ENCODE measurements at places on chromosomes 11 and 22.

DNA sequence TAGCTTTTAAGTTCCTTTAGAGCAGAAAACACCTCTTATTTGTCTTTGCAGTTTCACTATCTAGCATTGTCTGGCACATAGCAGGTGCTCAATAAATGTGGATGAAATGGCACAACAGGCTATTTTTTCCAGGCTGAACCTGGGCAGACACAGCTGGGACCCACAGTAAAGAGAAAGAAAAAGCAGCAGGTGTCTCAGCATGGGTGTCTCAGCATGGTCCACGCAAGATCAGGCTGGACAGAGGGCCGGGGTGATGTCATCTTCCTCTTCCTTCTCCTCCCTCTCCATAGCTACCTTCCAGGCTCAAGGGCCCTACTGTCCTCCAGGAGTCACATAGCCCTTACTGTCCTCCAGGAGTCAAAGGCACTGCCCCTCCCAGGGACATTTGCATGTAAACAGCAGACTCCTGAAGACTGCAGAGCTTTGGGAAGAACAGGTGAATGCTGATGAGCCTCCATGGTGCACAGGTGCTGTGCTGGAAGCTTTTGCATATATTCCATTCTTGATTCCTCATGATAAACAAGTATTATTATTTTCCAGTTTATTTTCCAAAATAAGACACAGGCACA is 65.2 kb downstream of the DSCAML1 start:
- no peak overlapping the region for H3K27ac ChIP-seq
- H3K4me1 ChIP-seq = peaks cover 25% of the 10 kb centered on the region
- no peak for DNase-seq
- no peaks in the 10 kb centered on the region for H3K27me3 ChIP-seq
- no peaks in the 10 kb centered on the region for H3K36me3 ChIP-seq

GRCh38 chr11:16881074-16881709 is 133.0 kb downstream of the PLEKHA7 start:
- no peak overlapping the region for H3K4me3 ChIP-seq
- H3K36me3 ChIP-seq = no peaks in the 10 kb centered on the region
- peak; percentile 14 for DNase-seq

- no peaks in the 10 kb centered on the region for H3K36me3 ChIP-seq
- H3K4me1 ChIP-seq = peaks cover 3% of the 10 kb centered on the region
- H3K27me3 ChIP-seq = no peaks in the 10 kb centered on the region
- H3K4me3 ChIP-seq = no peak overlapping the region
Measured at GRCh38 chr11:58641803-58642581, 19.5 kb downstream of the CNTF start.

DNA sequence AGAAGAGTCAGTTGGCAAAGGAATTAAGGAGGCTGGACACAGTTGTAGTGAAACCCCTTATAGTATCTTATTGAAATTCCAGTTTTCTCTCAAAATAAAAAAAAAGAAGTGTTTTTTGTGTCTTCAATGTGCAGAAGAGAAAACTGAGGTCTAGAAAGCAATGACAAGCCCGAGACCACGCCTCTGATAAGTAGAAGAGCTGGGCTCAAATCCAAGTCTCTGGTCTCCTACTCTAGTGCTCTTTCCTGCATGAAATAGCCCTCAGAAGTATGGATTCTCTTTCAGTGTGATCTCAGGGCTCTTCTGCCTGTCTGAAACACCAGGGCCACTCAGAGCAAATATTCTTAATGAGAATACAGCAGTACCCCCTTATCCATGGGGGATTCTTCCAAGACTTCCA is 200.9 kb downstream of the KIF18A start:
- no peaks in the 10 kb centered on the region for H3K36me3 ChIP-seq
- H3K27ac ChIP-seq = no peak overlapping the region
- no peak overlapping the region for H3K4me3 ChIP-seq
- DNase-seq = no peak

DNA sequence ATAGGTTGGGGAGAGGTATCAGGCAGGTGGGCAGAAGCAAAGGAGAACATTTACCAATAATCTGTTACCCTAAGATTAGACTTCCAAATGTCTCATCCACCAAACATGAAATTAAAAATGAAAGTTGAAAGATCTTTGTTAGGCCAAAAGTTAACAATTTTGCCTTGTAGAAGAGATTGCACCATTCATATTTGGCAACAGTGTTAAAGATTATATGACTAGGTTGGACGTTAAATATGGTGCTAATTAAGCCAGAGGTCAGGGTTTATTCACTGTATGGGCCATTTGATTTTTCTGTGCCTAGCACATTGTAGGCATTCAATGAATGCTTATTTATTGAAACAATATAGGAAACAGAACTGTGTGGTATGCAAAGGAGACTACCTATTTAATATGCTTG is 126.1 kb upstream of the SLC5A12 start:
- no peaks in the 10 kb centered on the region for H3K4me1 ChIP-seq
- no peaks in the 10 kb centered on the region for H3K27me3 ChIP-seq
- H3K36me3 ChIP-seq = no peaks in the 10 kb centered on the region
- no peak for DNase-seq
- no peak overlapping the region for H3K4me3 ChIP-seq

GRCh38 chr11:61334434-61335354 is 1.7 kb downstream of the TKFC start:
- H3K4me3 ChIP-seq = no peak overlapping the region
- no peak overlapping the region for H3K27ac ChIP-seq
- H3K36me3 ChIP-seq = peaks cover 13% of the 10 kb centered on the region
- no peak for DNase-seq

- no peaks in the 10 kb centered on the region for H3K4me1 ChIP-seq
- H3K4me3 ChIP-seq = no peak overlapping the region
- no peak overlapping the region for H3K27ac ChIP-seq
- no peak for DNase-seq
- peaks cover 21% of the 10 kb centered on the region for H3K36me3 ChIP-seq
- no peaks in the 10 kb centered on the region for H3K27me3 ChIP-seq
Measured at GRCh38 chr11:43392713-43393112, 34.0 kb downstream of the TTC17 start.

DNA sequence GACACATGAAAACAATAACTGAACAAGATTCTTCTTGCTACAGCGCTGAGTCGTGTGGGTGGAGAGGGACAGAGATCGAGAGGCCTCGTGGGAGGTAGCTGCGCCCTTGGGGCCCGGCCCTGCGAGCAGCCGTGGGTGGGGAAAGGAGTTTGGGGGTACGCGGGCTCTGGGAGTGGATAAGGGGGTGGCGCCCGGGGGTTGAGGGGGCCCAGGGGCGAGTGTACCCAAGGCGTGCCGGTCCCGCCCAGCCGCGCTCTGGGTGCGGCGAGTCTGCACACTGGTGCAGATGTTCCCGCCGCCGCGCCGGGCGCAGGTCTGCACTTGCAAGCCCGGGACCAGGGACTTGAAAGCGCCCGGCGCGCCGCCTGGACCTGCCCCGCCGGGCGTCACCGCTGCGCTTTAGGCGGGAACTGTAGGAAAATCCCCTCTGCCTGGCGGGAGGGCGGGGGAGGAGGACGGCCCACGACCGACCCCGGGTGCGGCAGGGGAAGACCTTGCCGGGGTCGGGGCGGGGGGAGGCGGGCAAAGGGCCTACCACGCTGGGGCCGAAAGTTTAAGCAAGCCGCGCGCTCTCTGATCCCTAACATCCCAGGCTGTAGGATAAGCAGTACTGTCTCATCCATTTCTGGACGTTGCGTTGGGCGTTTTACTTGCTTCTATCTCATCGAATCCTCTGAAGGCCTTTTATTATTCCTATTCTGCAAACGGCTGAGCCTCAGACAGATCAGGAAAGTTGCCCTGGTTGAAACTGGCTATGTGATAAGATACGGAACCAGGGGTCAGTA is 1.4 kb upstream of the KREMEN1 start:
- no peak overlapping the region for H3K4me3 ChIP-seq
- no peaks in the 10 kb centered on the region for H3K36me3 ChIP-seq
- H3K27ac ChIP-seq = no peak overlapping the region
- peak; percentile 68 for DNase-seq

- peaks cover 9% of the 10 kb centered on the region for H3K4me1 ChIP-seq
- no peak overlapping the region for H3K4me3 ChIP-seq
- DNase-seq = peak; percentile 60
- no peaks in the 10 kb centered on the region for H3K36me3 ChIP-seq
- no peaks in the 10 kb centered on the region for H3K27me3 ChIP-seq
Measured at GRCh38 chr11:72482211-72482812, 48.0 kb upstream of the CLPB start.

- H3K36me3 ChIP-seq = peaks cover 5% of the 10 kb centered on the region
- H3K4me1 ChIP-seq = peaks cover 3% of the 10 kb centered on the region
- DNase-seq = no peak
- H3K4me3 ChIP-seq = no peak overlapping the region
- H3K27ac ChIP-seq = peak overlapping the region; percentile 39
Measured at GRCh38 chr11:35677904-35678303, 15.3 kb downstream of the TRIM44 start.

GRCh38 chr11:12372111-12372510 is 5.3 kb upstream of the PARVA start:
- H3K36me3 ChIP-seq = no peaks in the 10 kb centered on the region
- DNase-seq = no peak
- H3K27ac ChIP-seq = no peak overlapping the region
- H3K27me3 ChIP-seq = peaks cover 34% of the 10 kb centered on the region
- H3K4me3 ChIP-seq = no peak overlapping the region

- H3K4me1 ChIP-seq = no peaks in the 10 kb centered on the region
- no peaks in the 10 kb centered on the region for H3K36me3 ChIP-seq
- H3K27me3 ChIP-seq = no peaks in the 10 kb centered on the region
- DNase-seq = peak; percentile 22
- no peak overlapping the region for H3K4me3 ChIP-seq
Measured at GRCh38 chr22:45548991-45549761, 46.5 kb downstream of the FBLN1 start.

DNA sequence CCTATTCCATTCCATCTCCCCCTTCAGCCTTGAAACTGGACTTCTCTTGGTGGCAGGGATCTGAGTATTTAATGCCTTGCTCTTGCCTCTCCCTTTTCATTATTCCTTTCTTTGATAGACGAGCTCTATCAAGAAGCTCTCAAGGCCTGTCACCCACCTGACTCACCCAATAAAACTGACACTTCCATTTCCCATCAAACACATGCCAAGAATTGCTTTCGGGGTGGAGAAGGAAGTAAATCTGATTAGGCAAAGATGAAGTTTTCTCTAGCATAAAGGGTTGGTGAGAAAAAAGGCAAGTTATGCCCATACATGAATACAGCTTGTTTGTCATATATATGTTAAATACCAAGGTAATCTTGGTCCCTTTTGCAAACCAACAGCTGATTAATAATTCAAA is 34.9 kb upstream of the MYEOV start:
- no peaks in the 10 kb centered on the region for H3K36me3 ChIP-seq
- no peak overlapping the region for H3K4me3 ChIP-seq
- no peaks in the 10 kb centered on the region for H3K27me3 ChIP-seq
- DNase-seq = no peak

- no peak overlapping the region for H3K27ac ChIP-seq
- no peaks in the 10 kb centered on the region for H3K4me1 ChIP-seq
- no peak overlapping the region for H3K4me3 ChIP-seq
- no peak for DNase-seq
Measured at GRCh38 chr22:31178859-31179258, 18.9 kb downstream of the RNF185 start.

- H3K4me3 ChIP-seq = no peak overlapping the region
- H3K4me1 ChIP-seq = peaks cover 38% of the 10 kb centered on the region
- peak; percentile 78 for DNase-seq
- H3K27ac ChIP-seq = peak overlapping the region; percentile 9
- H3K36me3 ChIP-seq = no peaks in the 10 kb centered on the region
Measured at GRCh38 chr11:35035894-35036408, 103.0 kb upstream of the CD44 start.

GRCh38 chr11:116579857-116580727 is 192.7 kb downstream of the BUD13 start:
- no peaks in the 10 kb centered on the region for H3K36me3 ChIP-seq
- peak; percentile 34 for DNase-seq
- peaks cover 29% of the 10 kb centered on the region for H3K27me3 ChIP-seq
- peak overlapping the region; percentile 12 for H3K4me3 ChIP-seq
- H3K27ac ChIP-seq = no peak overlapping the region

GRCh38 chr11:134248910-134249480 is 4.2 kb downstream of the THYN1 start:
- peaks cover 14% of the 10 kb centered on the region for H3K4me1 ChIP-seq
- no peak overlapping the region for H3K27ac ChIP-seq
- no peak overlapping the region for H3K4me3 ChIP-seq
- peaks cover 5% of the 10 kb centered on the region for H3K36me3 ChIP-seq
- no peaks in the 10 kb centered on the region for H3K27me3 ChIP-seq
- DNase-seq = no peak

- no peak overlapping the region for H3K27ac ChIP-seq
- peaks cover 2% of the 10 kb centered on the region for H3K27me3 ChIP-seq
- no peak overlapping the region for H3K4me3 ChIP-seq
- H3K36me3 ChIP-seq = no peaks in the 10 kb centered on the region
Measured at GRCh38 chr11:66391322-66391721, 19.8 kb upstream of the SLC29A2 start.

GRCh38 chr22:22936180-22936914 is 48.7 kb downstream of the IGLL5 start:
- no peaks in the 10 kb centered on the region for H3K27me3 ChIP-seq
- DNase-seq = no peak
- H3K4me1 ChIP-seq = peaks cover 28% of the 10 kb centered on the region
- no peaks in the 10 kb centered on the region for H3K36me3 ChIP-seq
- no peak overlapping the region for H3K27ac ChIP-seq
- H3K4me3 ChIP-seq = no peak overlapping the region

DNA sequence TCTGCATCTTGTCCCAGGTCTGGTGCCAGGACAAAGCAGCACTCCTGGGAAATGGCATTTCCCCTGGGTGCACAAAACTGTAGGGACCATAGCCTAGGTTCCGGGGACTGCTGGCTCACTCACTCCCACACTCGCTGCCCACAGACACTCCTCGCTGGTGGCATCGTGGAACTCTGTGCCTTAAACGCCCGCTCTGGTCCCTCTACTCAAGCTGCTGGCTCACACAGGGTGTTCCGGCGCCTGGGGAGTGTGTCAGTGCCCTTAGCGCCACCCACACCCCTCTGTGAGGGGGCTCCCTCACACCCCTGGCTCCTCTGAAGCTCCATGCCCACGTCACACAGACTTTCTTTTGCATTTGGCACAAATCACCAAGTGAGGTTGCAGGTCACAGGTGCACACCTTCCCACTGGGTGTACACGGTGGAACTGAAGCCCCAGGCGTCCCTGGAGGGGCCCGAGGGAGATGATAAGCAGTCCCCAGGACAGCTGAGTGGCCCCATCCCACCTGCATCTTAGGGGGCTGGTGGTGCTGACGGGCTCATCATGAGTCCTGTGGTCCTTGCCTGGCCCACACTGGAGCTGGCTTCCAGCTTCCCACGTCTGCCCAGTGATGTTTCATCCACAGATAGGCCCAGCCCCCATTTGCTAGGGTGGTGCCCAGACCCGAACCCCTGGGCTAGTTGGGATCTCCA is 23.2 kb upstream of the DGCR8 start:
- H3K4me1 ChIP-seq = no peaks in the 10 kb centered on the region
- no peak for DNase-seq
- H3K27ac ChIP-seq = no peak overlapping the region
- H3K4me3 ChIP-seq = no peak overlapping the region
- no peaks in the 10 kb centered on the region for H3K27me3 ChIP-seq

All from common myeloid progenitor, CD34-positive (primary cell).